Activated CD8-positive, alpha-beta memory T cell treated with anti-CD3 and anti-CD28 coated beads, Interleukin-2, amount 50 U/mL, for 4 hours (primary cell): ENCODE measurements at places on chromosomes 2 and 18.
A peak's percentile ranks its signal among the peaks of the same experiment; 100 is the strongest.

GRCh38 chr2:36965751-36966369, 476 bp downstream of the STRN start:
- peak; percentile 24 for DNase-seq

DNA sequence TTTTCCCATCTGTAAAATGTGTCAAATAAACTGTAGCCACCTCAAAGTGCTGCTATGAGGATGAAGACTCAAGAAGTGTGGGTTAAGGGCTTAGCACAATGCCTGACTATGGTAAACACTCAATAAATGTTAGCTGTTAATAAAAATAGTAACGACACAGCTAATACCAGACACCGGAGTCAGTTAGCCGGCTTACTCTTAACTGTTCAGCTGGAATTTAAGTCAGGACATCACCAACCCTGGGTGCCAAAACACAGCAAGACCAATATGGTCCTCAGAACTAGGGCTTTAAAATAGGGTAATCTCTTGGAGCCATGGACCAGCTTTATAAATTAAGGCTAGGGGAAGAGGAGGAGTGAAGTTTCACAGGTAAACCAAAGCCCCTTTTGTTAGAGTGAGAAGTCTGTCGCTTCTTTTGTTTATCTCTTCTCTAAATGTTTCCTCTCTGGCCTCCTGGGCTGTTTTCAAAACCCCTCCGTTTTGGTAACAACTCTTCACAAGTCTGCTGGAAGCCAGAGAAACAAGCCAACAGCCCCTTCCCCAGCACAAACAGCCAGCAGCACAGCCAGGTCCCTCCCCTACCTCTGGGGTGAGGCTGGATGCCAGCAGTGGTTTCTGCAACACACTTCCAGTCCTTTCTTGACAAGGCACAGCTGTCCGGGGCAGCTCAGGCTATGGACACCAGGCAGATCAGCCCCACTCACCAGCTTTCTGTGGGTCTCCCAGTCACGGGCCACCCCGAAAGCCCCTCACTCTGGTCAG, 13.8 kb upstream of the FZD7 start:
- no peak for DNase-seq

DNA sequence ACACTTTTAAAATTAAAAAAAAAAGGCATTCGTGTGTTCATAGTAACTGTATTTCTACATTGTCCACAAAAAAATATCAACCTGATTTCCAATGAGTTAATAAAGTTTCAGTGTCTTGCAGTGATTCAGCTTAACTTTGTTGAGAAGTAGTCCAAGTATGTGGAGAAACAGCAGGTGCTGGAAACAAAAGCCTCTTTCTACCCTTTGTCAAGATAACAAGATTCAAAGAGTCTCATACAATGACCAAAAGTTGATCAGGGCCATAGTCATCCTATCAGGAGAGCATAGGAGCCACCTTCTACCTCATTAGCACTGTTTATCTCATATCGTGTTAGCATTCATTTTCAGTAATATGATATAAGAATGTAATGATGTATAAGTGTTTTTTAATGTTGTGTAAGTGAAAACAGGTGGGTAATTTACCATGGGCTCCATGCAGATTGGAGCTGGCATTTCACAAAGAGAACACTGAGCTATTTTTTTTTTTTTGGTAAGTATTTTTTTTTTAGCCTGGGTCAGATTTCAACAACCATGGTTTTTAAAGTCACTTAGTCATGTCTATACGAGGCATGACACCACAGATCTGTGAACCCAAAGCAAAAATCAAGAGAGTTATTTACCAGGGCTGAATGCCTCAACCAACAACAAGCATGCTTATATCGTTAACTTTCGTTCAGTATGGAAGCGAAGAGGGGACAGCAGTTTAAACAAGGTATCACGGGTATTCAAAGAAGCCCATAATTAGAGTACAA, 165.0 kb upstream of the ZNF521 start:
- no peak for DNase-seq

DNA sequence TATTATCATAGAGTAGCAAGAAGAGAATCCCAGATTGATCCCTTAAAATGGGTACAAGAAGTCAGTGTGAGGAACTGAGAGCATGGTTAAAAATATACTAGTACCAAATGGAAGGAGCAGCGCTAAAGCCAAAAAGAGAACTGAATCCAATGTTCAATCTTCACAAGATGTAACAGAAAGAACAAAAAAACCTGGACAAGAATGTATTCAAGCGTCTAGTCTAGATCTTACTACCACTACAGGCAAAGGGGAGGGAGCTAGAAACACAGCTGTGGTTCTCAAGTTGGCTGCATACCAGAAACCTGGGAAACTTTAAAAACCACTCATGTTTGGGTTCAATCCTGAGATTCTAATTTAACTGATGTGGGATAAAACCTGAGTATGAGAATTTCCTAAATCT, 57.5 kb downstream of the PIAS2 start:
- no peak for DNase-seq

- DNase-seq, result no peak
These were observed 294.5 kb upstream of the NT5C1B start for GRCh38 chr2:18883616-18884456.

GRCh38 chr2:145253492-145253891, 733.6 kb upstream of the ZEB2 start:
- DNase-seq, result no peak

GRCh38 chr2:173747035-173747434, 218.1 kb downstream of the SP3 start:
- DNase-seq, result no peak

- DNase-seq, result no peak
These were observed at the start of gene ANKRD30B for GRCh38 chr18:14747513-14748474. Gene ANKRD30B (plus strand): TSS chr18:14748172. CDS start chr18:14748420, 248 bp downstream.

DNA sequence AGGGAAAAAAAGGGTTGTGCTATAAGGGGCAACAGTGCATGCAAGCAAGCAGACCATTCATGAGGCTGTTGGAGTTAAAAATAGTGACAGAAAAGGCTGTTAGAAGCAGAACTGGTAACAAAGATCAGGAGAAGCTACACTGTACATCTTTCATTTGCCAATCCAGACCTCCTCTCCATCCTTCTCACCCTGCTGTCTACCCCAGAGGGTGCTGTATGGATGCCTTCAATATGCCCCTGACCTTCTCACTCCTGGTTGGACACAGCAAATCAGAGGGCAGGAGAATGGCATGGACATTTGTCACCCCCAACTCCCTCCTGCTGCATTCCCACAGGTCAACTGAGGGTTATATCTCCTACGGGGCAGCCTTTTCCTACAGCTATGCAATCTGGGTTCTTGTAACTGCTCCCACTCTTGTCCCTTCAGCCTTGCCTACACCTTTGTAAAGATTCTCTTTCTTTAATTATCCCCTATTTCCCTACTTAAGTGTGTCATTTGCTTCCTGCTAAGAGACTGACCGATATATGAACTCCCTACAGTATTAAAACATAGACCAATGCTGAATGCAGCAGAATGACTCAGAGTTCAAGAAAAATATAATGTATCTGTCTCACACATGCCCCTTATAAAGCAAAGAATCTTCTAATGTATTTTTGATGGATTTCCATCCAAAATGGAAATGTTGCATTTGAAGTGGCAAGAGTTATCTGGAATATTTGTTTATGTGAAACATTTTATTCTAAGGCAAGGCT, 169.2 kb upstream of the NCKAP5 start:
- no peak for DNase-seq

- DNase-seq, result no peak
These were observed 466.7 kb downstream of the THSD7B start for GRCh38 chr2:137232076-137232475.

GRCh38 chr18:75275226-75275625, 64.6 kb downstream of the TSHZ1 start:
- DNase-seq, result no peak

DNA sequence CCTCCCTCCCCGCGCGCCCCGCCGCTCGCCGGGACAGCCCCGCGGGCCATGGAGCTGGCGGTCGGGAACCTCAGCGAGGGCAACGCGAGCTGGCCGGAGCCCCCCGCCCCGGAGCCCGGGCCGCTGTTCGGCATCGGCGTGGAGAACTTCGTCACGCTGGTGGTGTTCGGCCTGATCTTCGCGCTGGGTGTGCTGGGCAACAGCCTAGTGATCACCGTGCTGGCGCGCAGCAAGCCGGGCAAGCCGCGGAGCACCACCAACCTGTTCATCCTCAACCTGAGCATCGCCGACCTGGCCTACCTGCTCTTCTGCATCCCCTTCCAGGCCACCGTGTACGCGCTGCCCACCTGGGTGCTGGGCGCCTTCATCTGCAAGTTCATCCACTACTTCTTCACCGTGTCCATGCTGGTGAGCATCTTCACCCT, 865 bp downstream of the GALR1 start:
- DNase-seq, result no peak

DNA sequence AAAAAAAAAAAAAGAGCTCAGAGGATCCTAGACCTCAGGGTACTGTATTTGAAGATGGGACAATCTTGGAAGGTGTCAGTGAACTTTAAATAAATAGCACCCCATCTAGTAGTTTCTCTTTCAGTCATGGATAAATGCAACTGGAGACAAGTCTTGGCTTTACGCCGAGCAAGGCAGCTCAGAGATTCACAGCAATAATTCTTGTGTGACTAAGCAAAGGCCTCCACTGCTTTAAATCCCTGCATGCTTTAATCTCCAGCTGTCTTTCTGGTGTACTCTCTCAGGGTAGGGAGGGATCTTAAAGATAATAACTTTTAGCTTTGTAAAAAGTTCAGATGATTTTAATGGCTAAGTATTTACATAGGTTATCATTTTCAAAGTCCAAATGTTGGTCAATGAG, 36.3 kb downstream of the NRXN1 start:
- no peak for DNase-seq

- no peak for DNase-seq
These were observed 220.9 kb upstream of the PID1 start for GRCh38 chr2:229492034-229492433.
